Hematopoietic multipotent progenitor cell (in vitro differentiated cells): ENCODE measurements at places on chromosomes 3 and 15. TPM values are rescaled to one million over a fixed set of nuclear protein-coding genes. Genes with fewer than 3 reads are reported as not detected.

CEP19 gene
- 3.0 TPM for total RNA-seq

DNA sequence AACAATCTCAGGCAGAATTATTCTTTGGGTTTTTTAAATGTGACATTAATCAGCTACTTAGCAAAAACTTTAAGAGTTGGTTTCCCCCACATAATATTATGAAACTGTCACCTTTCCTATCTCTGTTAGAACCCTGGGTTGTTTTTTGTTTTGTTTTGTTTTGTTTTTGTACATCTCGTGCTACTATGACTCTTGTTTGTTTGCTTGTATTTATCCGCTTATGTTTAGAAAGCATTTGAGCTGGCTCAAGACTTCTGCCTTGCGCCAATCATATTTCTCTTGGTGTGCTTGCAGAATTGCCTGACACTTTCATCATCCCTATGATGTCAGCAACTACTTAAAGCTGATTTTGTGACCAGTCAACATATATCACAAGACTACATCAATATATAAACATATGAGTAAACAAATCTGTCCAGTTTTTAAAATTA, 116.9 kb downstream of the DCLK3 start:
- no peak for DNase-seq

GRCh38 chr3:8668216-8668615, 23.6 kb upstream of the SSUH2 start:
- no peak for DNase-seq

DNA sequence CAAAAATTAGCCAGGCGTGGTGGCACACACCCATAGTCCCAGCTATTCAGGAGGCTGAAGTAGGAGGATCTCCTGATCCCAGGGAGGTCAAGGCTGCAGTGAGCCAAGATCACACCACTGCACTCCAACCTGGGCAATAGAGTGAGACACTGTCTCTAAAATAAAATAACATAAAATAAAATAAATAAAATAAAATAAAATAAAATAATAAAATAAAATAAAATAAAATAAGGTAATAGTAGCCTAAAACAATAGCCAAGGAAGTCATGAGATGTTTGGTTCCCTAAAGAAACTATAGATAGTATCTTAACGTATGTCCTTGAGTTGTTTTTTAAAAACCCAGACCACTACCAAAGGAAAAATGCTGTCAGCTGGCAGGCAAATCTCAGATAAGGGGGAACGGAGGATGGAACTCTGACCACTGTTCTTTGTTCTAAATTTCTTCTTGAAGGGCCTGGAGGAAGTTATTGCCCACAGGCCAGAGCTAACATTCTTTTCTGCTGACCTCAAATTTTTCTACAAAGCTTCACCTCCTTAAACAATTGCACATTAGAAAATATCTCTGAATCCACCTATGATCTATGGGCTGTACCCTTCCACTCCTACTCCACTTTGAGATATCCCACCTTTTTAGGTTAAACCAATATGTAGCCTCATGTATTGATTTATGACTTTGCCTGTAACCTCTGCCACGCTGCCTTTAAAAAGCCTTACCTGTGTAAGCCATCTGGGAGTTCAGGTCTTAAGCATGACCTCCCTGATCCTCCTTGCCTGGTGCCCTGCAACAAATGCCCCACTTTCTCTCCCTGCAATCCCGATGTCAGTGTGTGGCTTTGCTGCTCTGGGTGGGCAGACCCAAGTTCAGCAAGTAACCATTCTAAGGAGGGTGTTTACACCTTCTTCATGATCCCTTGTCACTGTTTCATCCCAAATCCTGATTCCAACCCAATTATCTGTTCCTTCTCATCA, 126.2 kb upstream of the BHLHE40 start:
- no peak for DNase-seq

DNA sequence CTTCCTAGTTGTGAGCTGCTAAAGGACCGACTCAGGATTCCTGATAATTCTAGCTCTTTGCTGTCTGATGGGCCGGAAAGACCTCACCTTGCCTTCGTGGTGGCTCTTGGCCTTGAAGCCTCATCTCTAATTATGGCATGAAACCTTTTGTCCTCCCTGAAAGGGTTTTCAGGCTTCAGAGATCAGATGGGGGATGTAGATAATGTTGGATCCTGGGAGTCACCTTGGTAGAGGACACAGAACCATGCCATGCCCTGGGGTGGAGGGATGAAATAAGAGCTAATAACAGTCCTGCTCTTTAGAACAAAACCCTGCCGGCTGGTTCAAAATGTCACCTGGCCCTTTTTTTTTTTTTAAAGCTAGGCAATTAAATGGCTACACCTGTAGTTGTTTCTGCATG, 50.8 kb upstream of the SYN2 start:
- DNase-seq = no peak

DNA sequence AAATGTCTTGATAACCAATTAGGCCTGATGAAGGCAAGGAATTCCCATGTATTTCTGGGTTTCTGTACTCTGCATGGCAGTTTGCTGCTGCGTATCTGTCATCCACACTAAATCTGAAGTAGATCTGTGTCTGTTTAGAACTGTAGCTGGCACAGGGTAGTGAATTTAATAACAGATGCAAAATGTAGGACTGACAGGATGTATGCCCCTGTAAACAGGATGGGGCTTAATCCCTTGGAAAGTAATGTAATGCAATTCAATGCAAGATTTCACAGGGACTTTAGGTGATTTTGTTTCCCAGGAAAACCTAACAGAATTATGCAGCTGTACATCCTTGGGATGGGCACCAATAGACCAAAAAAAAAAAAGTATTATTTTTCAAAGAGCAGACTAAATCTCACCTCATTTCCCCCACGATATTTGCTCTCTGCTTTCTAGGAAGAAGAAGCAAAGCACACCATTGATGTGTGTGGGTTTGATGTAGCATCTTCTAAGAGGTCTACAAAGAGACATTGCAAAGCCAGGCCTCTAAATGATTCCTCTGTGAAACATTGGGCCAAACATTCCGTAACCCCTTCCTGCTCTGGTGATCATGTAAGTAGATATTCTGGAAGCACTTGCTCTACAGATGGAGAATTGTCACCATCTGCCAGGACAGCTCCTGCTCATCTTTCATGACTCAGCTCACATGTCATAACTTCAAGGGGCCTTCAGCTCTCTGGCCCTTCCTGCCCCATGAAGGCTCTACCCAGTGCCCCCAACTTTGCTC, 464.3 kb upstream of the RGMA start:
- DNase-seq = no peak

GRCh38 chr3:14324224-14324944, 78.0 kb upstream of the SLC6A6 start:
- no peak for DNase-seq
